Stimulated activated CD4-positive, alpha-beta T cell treated with anti-CD3 and anti-CD28 coated beads, Interleukin-4, amount 100 ng/mL, for 48 hours (primary cell): ENCODE measurements at places on chromosomes 2 and 18.

GRCh38 chr18:70454704-70455322 is 166.0 kb downstream of the SOCS6 start:
- peak; percentile 4 for DNase-seq

DNA sequence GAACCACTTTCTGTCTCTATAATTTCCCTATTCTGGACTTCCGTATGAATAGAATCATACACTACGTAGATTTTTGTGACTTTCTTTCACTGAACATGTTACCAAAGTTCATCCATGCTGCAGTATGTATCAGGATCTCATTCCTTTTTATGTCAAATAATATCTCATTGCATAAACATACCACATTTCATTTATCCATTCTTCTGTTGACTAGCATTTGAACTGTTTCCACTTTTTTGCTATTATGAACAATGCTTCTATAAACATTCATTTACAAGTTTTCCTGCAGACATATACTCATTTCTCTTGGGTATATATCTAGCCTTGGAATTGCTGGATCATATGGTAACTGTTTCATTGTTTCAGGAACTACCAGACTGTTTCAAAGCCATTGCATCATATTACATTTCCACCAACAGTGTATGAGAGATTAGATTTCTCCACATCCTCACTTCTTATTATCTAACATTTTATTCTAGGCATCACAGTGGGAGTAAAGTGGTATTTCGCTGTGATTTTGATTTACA is 186.2 kb downstream of the DYM start:
- DNase-seq: no peak

GRCh38 chr2:21501376-21502027 is 377.7 kb downstream of the TDRD15 start:
- no peak for DNase-seq

- DNase-seq: no peak
These were observed 94.8 kb upstream of the LPIN2 start for GRCh38 chr18:3107740-3108151.

DNA sequence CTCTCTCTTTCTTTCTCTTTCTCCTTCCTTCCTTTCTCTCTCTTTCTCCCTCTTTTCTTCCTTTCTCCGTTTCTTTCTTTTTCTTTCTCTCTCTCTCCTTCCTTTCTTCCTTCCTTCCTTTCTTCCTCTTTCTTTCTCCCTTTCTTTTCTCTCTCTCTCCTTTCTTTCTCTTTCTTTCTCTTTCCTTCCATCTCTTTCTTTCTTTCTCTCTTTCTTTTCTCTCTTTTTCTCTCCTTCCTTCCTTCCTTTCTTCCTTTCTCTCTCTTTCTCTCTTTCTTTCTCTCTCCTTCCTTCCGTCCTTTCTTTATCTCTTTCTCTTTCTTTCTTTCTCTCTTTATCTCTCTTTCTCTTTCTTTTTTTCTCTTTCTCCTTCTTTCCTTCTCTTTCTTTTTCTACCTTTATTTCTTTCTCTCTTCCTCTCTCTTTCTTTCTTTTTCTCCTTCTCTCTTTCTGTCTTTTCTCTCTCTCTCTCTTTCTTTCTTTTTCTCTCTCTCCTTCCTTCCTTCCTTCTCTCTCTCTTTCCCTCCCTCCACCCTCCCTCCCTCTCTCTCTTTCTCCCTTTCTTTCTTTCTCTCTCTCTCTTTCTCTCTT is 32.3 kb upstream of the ODC1 start:
- no peak for DNase-seq

DNA sequence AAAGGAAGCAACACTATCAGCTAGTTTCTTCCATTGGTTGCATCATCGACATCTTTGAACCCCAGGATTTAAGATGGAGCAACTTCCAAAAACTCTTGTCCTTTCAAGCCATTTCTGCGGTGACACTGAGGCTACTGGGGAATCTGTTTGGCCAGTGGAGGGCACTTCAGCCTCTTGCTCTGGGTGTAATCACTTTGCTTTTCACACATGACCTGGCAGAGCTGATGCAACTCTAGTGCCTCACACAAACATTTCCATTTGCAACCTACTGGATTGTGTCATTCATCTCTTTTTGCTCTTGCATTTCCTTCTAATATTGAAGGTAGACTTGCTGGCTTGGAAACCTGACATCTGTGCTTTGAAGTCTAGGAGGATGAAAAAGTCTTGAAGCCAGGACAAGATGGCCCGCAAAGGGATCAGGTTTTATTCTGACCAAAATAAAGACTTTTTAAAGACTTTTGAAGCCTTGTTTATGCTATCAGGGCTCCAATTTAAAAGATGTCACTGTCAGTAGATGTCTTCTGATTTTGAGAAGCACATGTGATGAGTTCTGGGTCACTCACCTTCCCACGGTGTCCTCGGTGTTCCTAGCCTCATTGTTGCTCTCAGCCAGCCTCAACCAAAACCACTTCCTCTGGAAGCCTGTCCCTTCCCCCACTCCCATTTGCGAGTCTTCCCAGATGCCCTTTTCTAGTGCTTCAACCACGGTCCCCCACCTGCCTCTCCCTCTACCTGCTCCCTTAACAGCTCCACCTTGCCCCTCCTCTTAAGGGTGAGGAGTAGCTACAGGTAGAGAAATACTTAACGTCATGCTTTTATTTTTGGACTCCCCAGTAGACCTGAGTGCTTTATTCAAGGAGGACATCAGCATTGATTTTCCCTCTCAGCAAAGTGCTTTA is 69.7 kb upstream of the KCNE4 start:
- no peak for DNase-seq

DNA sequence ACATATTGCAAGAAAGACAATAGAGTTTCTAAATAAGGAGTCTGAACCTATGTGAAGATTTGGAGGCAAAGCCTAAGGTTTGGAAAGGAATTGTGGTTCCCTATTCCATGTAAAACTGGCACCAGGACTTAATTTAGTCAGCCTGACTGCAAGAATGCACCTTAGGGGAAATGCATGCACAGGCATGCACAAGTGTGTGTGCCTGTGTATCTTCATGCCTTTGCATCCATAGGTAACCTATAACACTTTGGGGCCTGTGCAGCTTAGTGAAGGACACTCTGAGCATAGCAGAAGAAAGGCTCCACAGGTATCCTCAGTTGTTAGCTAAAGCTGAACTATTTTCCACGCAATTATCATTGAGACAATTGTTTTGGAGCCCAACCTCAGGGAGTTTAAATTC is 73.4 kb downstream of the RPRM start:
- no peak for DNase-seq

DNA sequence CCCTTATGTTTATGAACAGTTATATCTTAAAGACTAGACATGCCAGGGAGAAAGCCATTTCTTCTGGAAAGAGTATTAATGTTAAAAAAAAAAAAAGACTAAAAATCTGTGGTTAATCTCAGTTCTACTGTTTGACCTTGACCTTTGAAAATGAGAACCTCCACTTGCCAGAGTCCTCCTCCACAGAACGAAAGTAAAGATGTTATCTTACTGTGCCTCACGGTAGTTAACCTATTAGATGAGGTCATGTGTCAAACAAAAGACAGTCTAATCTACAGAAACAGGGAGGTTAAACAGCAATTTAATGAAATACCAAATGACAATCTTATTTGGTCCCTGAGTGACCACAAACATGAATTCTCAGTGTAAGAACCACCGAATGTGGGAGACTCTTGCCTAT is 51.2 kb downstream of the SLC14A2 start:
- no peak for DNase-seq

DNA sequence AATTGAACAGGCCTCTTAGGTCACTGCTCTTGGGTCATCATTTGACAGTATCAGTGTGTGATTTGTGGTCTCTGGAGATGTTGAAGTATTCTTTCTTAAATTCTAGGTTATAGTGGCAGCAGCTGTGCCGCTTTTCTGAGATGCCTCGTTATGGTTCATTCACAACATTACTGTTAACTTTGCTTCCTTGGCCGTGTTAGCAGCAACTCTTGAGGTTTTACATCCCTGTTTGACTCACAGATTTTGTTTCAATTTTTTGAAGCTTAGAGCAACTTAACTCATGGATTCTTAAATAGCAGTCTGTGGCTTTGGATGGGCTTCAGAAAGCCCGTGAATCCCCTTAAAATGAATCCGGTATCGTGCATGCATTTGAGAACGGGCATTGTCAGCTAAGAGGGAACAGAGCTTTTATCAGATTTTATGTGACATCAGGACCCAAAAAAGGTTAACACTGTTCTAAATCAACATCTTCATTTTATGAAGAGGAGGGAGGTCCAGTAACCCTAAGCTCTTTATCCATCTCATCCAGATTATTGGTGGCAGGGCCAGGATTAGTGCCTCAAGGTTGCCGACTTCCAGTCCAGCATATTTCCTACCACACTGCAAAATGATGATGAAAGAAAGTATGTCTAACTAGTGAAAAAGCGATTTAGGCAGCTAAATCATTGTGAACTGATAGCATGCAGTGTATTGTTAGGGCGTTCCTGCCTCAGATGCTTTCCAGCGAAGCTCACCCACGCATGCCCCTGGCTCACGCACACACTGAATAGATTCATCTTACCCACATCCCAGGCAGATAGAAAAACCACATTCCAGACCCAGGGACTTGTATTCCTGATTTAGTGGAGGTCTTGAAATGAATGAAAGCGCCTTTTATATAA is 5.1 kb downstream of the TRIB2 start:
- no peak for DNase-seq

- DNase-seq: no peak
These were observed 120.8 kb downstream of the LTBP1 start for GRCh38 chr2:33067598-33067997.

DNA sequence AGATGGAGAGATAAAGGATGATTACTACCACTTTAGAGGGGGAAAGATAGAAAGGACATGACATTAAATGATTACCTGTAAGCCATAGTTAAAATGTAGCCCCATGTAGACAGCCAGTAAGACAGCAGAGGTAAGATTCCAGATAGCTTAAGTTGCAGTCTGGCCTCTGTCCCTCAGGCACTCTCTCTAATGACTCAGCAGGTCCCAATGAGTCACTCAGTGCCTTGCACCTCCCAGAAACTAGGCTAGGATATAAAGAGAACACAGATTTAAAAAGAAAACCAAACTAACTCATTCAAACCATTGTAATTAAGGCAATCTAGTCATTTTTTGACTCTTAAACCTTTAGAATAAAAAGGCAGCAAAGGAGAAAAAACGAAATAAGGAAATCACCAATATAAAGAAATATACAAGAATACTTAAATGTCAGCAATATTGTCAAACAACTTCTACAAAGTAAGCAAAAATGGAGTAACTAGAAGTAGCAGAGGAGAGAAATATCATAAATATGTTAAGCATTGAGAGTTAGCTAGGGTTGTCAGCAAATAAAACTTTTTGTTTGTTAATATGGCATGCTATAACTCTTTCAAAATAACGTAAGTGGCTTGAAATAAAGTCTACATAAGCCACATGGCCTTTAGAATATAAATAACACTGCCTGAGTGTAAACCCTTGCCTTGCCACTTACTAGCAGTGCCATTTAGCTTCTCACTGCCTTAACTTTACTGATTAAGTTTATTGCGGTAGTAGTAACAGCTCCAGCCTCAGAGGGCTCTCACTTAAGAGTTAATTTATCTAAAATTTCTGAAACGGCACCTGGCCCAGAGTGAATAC is 48.5 kb downstream of the SOCS6 start:
- no peak for DNase-seq

DNA sequence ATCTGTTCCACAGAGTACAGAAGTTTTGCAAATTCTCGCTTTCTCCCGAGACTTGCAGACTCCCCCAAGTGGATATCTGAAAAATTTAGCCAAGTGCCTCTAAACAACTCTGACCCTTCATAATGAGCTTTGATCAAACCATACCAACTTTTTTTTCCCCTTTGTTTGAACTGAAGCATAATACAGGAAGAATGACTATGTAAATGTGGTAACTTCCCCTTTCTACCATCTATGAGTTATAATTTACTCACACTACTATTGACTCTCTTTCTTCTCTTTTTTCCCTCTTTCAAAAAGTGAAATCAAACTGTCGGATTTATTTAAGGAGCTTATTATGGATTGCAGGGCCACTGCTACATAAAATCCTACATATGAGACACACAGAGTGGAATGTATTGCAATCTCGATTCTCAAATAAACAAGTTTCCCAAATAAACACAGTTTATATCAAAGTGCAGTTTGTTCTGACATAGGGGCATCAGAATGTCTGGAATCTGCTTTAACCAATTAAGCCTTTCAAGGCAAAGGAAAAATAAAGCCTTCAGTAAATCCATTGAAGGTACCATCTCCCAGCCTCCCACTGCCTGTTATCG is 1.4 kb upstream of the ZNF804A start:
- no peak for DNase-seq

DNA sequence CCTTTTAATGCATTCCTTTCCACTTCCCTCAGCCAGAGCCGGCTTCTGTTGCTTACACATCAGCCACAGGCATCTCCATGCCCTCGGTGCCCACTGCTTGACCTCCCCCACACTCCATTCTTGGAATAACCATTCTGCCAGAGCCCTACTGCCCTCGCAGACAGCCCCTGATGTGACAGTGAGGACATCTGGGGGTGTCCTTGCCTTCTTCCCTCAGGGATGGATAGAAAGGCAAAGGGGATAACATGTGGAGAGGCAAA is 6.4 kb upstream of the NPPC start:
- DNase-seq: no peak

- no peak for DNase-seq
These were observed 5.4 kb downstream of the GPR17 start for GRCh38 chr2:127651381-127651809.

- DNase-seq: no peak
These were observed 168.9 kb upstream of the SERPINE2 start for GRCh38 chr2:224208007-224208406.

DNA sequence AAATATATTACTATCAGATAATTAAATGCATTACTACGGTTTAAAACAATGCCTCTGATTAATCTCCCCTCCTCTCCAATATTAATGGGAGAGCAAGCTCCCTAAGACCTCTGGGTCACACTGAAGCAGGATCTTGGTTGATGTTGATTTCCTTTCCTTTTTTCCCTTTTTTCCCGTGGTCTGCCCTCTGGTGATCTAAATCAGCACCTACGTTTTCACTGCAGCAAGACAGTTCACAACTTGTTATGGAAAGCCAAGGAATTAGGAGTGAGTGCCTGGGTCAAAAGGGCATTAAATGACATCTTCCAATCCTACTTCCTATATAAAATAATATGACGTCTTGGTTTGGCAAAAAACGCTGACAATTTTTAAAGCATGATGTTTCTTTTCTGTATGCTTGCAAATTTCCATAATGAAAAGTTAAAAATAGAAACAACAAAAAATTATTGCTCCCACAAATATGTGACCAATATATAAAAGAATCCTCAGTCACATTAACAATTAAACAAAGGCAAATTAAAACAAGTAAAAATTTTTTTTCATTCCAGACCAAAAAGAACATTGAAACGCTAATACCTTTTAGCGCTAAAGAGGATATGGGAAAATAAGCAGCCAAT is 7.9 kb upstream of the CFAP36 start:
- DNase-seq: no peak

- DNase-seq: no peak
These were observed 65.7 kb upstream of the RBM44 start for GRCh38 chr2:237732790-237733381.

- no peak for DNase-seq
These were observed 71.2 kb downstream of the STK25 start for GRCh38 chr2:241437179-241437578.

DNA sequence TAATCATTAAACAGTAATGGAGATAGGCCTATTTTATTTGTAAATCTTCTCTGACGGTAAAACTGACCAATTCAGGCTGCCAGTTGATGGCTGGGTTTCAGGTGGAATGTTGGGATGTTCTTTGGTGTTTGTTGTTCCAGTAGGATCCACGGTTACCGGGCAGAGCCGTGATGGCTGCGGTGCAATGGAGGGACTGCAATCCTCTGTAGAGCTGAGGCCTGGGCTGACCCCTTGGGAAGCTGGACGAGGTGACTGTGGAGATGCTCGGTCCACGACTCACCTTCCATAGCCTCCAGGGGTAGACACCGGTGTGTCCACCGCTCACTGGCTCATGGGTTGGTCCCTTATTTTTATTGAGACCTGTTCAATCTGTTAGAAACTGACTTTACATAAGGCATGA is 42.5 kb downstream of the ZNF519 start:
- no peak for DNase-seq
